ENCODE measurements at places on chromosomes 6 and 20.

- no peak for DNase-seq
These were observed 135.5 kb downstream of the LY86 start for GRCh38 chr6:6723921-6724538.

DNA sequence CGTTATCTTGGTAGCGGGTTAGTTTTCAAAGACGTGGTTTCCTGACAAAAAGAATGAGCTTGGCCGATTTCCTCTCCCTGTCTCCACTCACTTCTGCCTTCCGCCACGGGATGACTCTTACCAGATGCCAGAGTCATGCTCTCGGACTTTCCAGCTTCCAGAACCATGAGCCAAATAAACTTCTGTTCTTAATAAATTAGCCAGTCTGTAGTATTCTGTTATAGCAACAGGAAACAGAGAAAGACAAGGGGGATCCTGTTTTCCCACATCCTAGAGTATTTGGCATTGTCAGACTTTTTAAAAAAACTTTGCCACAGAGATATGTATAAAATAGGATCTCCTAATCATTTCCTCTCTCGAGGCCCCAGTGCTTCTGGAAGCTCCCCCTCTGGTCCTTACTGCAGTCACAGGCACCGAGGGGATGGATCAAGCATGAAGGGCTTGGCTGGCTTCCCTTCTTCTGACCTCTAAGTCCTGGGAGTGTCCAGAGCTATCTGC is 84.9 kb upstream of the NAA20 start:
- no peak for DNase-seq

- no peak for DNase-seq
These were observed 428.0 kb downstream of the DHX35 start for GRCh38 chr20:39390186-39390585.

GRCh38 chr6:111533087-111533784 is 50.2 kb upstream of the REV3L start:
- DNase-seq, result no peak

DNA sequence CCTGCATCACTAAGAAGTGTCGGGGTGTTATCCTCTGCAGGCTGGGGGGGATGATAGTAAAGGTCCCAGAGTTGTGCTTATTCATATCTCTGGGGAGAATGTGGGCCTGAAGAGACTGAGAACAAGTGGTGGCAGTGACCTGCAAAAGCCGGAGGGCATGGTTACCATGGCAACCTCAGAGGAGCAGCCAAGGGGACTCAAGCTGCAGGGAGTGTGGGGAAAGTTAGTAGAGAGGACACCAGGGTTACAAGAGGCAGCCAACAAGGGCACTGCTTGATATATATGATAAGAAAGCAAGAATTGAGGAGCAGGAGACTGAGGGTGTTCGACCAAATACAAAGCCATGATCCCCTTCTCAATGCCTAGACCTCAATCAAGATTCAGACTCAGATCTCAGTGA is 46.1 kb downstream of the HLA-F start:
- DNase-seq, result no peak

DNA sequence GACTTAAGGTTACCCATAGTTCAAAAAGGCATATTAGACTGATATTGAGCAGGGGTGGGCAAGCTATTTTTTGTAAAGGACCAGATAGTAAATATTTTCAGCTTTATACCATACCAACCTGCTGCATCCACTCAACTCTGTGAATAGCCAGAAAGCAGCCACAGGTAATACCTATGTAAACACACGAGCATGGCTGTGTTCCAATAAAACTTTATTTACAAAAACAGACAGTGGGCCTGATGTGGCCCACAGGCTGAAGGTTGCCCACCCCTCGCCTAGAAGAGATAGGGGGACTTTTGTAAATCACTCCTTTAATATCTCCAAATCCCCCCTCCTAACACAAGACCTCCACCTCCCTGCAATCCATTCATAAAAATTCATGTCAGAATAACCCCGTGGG is 64.4 kb downstream of the PSMG4 start:
- no peak for DNase-seq

GRCh38 chr20:57805747-57806146 is 95.9 kb upstream of the PMEPA1 start:
- no peak for DNase-seq

- DNase-seq, result no peak
These were observed 10.8 kb downstream of the SERAC1 start for GRCh38 chr6:158157064-158157764.

DNA sequence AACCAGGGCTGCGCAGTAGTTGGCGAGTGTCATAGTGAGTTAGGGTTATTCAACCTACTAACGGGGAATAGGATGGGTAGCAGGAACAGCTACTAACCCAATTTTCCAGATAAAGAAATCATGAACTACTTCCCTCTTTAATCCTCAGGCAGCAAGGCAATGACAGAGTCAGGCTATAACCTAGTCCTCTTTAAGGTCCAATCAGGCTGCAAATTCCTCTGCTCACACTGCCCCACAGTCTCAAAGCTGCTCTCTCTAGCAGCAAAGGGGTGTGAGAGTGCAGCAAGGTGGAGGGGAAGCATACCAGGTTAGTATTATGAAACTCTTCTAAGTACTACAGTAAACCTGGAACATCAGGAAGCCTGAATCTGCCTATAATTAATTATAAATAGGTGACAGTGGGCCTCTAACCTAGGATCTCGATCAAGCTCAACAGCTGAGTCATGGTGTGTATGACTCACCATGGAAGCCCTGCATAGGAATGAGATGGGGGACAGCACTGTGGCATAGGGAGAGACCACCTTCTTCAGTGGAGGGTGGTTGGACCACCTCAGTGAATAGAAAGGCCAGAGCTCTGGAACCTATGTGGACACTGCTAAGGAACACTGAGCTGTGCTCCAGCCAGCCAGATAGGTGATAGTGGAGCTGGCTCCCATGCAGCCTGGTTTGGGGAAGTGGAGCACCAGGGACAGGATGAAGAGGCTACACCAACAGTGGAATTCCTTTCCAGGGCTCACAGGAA is 7.9 kb downstream of the PEX6 start:
- no peak for DNase-seq

DNA sequence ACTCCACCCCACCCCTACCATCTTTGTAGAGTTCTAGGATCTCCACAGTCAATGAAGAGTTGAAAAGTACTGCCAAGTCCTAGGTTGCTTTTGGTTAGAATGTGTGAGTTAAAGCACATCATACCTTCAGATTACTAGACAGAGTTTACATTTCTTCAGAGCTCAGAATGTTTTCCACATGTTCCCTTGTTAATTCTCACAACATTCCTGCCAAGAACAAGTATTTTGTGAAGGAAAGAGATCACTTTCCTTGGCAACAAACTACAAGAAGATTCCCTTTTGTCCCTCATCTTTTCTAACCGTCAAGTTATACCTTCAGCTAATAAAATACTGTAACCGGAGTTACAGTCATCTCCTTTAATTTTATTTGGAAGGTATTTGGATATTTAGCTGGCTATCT is 266.8 kb downstream of the ZFAND3 start:
- DNase-seq, result no peak

- DNase-seq, result peak; percentile 73
These were observed 85.7 kb upstream of the FOXC1 start for GRCh38 chr6:1524040-1524480.

DNA sequence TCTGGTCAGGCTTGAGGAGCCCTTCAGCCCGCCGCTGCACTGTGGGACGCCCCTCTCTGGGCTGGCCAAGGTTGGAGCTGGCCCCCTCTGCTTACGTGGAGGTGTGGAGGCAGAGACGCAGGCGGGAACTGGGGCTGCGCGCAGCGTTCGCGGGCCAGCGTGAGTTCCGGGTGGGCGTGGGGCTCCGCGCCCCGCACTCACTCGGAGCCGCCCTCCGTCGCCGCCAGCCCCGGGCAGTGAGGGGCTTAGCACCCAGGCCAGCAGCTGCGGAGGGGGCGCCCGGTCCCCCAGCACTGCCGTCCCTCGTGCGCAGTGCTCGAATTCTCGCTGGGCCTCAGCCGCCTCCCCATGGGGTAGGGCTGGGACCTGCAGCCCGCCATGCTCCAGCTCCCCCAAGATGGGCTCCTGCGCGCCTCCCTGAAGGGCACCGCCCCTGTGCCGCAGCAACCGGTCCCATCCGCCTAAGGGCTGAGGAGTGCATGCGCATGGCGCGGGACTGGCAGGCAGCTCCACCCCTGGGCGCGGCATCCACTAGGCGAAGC is 695.9 kb downstream of the EPHA7 start:
- DNase-seq, result no peak

DNA sequence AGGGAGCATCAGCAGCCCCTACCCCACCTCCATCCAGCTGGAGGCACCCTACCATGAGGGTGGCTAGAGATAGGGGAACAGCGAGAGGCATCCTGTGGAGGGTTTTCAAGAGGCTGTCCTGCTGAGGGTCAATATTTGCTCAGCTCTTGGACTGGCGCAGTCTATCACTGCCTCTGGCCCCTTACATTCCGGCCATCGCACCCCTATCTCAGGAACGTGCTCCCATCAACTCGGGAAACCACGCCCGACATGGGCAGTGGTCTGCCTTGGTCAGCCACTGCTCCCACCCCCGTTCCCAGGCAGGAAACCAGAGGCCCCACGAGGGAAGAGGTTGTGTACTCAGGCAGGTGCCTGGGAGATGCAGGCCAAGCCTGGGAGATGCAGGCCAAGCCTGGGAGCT is 57.9 kb downstream of the VEGFA start:
- DNase-seq, result no peak

DNA sequence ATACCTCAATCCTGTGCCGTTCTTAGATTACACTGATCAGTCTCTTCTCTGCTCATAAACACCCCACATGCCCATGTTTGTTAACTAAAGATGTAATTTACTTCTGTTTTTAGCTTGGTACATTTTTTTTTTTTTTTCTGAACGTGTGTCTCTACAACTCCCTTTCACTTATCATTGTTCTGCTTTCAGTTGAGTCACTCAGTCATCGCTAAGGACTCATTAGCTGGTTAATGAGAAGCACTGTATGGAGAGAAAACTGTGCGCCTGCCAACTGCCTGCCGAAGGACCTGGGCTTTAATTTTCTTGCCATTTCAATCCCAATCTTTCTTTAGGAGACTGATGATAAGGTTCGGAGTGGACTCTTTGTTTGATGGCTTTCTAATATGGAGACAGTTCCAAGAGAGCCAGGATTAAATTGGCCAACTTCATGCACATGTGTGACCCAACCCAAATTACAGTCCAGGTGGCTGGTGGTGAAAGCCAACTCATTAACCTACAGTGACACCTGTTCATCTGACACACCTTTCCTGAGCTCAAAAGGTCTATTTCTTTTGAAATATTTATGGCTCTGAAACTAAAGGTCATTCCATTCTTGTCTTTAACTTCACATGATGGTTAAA is 334.1 kb downstream of the BCKDHB start:
- DNase-seq, result no peak

- no peak for DNase-seq
These were observed 39.3 kb upstream of the SMLR1 start for GRCh38 chr6:130787726-130788500.

- no peak for DNase-seq
These were observed 76.8 kb upstream of the FOXP4 start for GRCh38 chr6:41469156-41470028.

Measured in stimulated activated CD8-positive, alpha-beta memory T cell treated with anti-CD3 and anti-CD28 coated beads, Interleukin-2, amount 100 ng/mL, for 48 hours (primary cell).